AG04449 (cell line): ENCODE measurements at places on chromosomes 4 and X.

- peak; percentile 82 for DNase-seq
Measured at GRCh38 chr4:40057586-40058091, 989 bp downstream of the N4BP2 start.

DNA sequence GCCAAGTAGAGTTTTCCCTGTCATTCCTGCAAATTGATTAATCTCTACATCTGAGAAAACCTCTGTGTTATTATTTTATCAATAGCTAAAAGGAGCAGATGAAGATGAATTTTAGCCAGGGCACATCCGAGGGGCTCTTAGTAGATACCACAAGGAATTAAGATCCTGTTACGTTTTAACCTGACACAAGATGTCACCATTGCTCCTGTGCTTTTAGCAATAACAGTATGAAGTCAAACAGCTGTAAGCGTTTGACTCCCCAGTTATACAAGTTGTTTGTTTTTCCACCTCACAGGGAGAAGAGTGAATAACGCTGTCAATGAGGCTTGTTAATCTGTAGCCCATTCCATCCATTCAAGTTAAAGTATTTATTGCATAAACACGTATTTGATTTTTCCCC, 76.0 kb upstream of the AP1S2 start:
- no peak for DNase-seq

DNA sequence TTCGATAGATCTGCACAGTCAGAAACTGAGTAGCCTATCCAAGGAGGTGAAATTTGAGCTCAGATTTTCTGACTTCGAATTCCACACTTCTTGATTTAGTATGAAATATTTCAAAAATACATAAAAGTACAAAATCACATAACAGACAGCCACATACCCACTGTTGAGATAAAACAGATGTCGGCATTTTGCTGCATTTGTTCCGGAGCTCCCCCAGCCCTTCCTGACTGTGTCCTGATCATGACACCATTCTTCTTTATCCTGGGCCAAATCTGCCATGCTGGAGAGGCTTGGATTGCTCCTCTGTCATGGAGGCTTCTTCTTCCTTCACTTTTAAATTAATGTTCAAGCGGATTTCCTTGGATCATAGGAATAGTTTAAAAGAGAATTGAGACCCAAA, 124.2 kb upstream of the RBPJ start:
- no peak for DNase-seq

- no peak for DNase-seq
Measured at GRCh38 chrX:146055733-146056132, 238.1 kb downstream of the SLITRK2 start.

DNA sequence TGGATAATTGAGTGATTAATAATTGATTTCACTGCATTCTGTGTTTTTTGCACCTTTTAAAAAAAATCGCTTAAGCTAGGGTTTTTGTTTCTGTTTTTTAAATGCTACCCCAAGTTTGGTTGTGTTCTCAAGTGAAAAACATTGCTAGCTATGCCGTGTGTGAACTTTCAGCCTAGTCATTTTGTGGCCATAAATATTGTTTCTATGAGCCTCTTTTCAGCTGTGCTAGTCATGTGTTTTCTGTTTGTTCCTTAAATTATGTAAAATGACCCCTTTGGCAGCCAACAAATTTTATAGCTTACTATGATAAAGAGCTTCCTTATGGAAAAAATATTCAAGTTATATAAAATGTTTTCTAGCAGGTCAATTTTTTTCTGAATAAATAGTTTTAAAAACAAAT, 59.1 kb downstream of the GALNT7 start:
- no peak for DNase-seq

GRCh38 chr4:8850830-8851188, 20.8 kb downstream of the HMX1 start:
- DNase-seq = no peak

DNA sequence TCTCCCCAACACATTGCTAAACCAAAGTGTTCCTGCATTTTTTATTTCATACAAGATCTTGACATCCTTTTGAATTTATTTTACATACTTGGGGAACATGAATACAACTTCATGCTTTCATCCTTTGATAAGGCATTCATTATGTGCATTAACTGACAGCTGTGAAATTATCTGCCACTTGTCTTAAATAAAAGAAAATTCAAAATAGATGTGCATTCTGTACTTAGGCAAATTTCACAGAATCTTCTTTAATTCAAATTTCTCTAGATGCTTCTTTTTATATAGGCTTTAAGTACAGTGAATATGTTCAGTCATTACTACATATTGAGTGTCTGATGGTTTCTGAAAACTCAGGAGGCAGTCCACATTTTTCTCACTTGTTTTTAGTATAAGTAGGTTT, 518.1 kb downstream of the EPHA5 start:
- no peak for DNase-seq

GRCh38 chr4:58188316-58188715, 1078.1 kb upstream of the IGFBP7 start:
- DNase-seq = no peak

GRCh38 chrX:71859637-71860036, 51.0 kb upstream of the NHSL2 start:
- DNase-seq = no peak

- DNase-seq = no peak
Measured at GRCh38 chr4:86686741-86687140, 92.6 kb downstream of the PTPN13 start.

- no peak for DNase-seq
Measured at GRCh38 chr4:17326756-17327155, 185.1 kb downstream of the QDPR start.

GRCh38 chr4:39435659-39436563, 22.8 kb downstream of the RPL9 start:
- DNase-seq = no peak

GRCh38 chr4:171793723-171794122, 19.5 kb upstream of the GALNTL6 start:
- DNase-seq = no peak

GRCh38 chrX:18995221-18995620, 11.3 kb upstream of the PHKA2 start:
- DNase-seq = peak; percentile 34
